ENCODE measurements at places on chromosomes 4 and X.
A peak's percentile ranks its signal among the peaks of the same experiment; 100 is the strongest.

DNA sequence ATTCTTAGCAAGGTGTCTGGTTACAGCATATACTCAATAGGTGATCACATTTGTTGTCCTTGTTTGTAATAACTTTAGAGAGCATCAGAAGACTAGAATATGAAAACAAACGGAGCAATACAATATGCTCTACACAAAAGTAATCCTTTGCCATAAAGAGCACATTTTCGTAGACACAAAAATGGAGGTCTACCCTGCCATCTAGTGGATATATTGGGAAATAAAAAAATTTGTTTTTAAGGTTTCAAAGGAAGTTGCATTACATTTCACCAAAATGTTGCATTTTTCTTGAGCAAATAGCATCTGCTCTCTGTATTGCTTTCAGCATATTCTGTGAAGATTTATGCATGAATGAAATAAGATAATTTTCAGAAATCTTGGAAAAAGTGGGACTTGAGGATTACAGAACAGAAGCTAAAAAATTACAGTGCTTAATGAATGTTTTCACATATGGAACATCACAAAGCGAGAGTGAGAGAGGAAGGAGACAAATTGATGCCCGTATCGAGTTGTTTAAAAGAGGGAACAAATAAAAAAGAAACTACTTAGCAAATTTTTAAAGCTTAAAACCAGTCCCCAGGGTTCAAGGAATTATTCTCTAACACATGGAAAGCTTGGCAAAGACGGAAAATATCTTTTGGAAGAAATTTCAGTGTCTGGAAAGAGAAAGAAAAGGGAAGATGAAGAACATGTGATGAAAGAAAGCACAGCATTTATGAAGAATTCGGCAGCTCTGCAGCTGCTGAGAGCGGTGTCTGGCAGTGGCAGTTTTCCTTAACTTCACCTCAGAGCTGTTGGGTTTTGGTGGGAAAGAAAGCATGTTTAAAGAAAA lies 390.1 kb downstream of the ANKRD50 start:
- peak; percentile 22 for DNase-seq

DNA sequence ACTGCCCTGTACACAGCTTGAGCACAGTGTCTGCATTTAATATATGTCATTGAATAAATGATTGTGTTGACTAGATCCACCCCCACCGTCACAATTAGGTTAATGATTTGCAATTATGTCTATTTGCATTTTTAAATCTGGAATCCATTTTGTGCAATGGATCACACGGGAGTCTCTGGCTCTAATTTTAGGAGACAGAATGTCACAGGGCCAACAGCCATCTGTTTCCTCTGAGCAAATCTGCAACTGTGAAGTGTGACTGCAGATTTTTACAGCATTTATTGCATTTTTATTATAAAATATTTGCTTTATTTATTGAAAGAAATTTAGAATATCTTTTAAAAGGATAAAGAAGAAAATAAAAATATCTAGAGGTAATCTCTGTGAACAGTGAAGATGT lies 316.8 kb downstream of the HS3ST1 start:
- no peak for DNase-seq

- DNase-seq = no peak
Observed at GRCh38 chr4:42914937-42915336, 22.4 kb downstream of the GRXCR1 start.

- no peak for DNase-seq
Observed at GRCh38 chr4:13601048-13601447, 26.5 kb downstream of the BOD1L1 start.

GRCh38 chr4:20196476-20196875 lies 55.2 kb upstream of the SLIT2 start:
- DNase-seq = no peak

- no peak for DNase-seq
Observed at GRCh38 chr4:138405466-138405891, 163.3 kb upstream of the SLC7A11 start.

DNA sequence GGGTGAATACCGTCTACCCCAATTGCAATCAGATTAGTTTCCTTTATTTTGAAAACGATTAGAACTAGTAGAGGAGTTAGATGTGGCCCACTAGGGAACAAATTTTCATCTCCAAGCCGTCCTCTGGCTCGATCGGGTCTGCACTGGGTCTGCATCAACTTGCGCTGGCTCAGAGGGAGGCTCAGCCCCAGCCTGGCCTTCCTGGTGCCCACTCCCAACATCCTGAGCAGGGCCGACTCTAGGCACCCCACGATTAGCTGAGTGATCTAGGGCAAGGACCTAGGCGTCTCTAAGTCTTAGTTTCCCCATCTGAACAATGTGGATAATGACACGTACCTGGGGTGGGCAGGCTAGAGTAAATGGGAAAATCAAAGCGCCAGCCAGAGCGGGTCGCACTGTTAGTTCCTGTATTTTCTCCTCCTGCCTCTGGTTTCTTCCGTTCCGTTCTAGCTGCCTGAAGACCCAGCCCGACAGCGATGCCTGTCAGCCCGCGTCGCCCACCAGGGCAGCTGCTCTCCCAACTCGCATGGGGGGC lies 7.7 kb upstream of the HAND2 start:
- no peak for DNase-seq

GRCh38 chr4:119068529-119068962 lies 67.1 kb upstream of the MYOZ2 start:
- peak; percentile 21 for DNase-seq

- DNase-seq = no peak
Observed at GRCh38 chr4:25550376-25551030, 105.1 kb upstream of the SLC34A2 start.

GRCh38 chrX:115589419-115589818 lies 28.4 kb downstream of the PLS3 start:
- no peak for DNase-seq

DNA sequence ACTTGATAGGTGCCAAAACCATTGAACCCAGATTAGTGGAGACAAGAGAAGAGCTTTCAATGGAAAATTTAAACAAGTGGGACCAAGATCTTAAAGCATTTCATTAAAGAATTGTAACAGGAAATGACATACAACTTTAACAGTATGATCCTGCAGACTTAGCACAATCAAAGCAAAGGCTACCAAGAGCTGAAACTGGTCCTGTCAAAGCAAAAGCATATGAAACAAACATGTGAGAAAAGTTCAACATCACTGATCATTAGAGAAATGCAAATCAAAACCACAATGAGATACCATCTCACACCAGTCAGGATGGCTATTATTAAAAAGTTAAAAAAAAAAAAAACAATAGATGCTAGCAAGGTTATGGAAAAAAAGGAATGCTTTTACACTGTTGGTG lies 425.6 kb downstream of the IL1RAPL1 start:
- DNase-seq = no peak

DNA sequence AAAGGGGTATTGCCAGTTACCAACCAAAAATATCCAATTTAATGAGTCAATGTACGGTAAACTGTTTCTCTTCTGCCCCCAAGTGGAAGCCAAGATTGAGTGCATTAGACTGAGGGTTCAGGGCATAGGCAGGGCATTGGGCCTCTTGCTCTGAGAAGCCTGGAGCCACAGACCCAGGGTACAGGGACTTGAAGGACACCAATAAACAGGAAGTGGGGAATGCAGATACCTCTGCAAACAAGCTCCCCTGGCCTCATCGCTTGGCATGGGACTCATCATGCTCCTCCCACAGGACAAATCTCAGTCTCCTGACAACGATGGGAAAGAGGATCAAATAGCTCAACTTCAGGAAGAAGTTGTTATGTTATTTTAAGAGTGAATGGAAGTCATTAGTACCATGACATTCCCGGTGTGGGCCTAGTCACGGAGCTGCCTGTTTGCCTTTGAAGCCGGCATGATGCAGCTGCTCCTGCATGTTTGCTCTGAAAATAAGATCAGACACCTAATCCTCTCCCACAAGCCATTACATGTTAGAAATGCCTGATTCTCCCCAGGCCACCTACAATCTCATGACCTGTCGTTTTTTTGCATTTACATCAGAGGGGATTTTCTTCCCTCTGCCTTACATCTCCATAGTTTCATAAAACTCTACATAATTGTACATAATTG lies 224.2 kb downstream of the RCHY1 start:
- DNase-seq = peak; percentile 28

GRCh38 chr4:177052211-177052934 lies 257.3 kb upstream of the NEIL3 start:
- DNase-seq = no peak

- DNase-seq = no peak
Observed at GRCh38 chrX:148784856-148785255, 284.4 kb downstream of the AFF2 start.

- no peak for DNase-seq
Observed at GRCh38 chr4:83779103-83780052, 243.5 kb downstream of the GPAT3 start.

- no peak for DNase-seq
Observed at GRCh38 chr4:105327222-105327621, 146.6 kb downstream of the PPA2 start.

DNA sequence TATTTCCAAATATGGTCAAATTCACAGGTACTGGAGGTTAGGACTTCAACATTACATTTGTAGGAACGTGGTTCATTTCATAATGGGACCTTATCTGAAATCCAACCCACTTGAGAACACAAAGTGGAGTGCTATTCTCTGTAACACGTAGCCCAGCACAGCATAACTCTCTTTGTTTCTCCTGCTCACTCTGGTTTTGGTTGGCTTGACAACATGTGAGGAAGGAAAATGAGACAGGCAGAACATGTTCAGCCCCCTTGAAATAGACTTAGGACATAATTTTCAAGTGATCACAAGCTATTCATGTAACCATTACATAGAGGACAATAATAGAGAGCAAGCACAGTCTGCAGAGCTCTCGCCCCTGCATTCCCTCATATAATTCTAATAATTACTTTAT lies 115.1 kb upstream of the SMIM10 start:
- DNase-seq = no peak

Measured in HEK293T (cell line).